Small intestine (tissue), 16 donors: ENCODE measurements at places on chromosomes 11 and 22.

DNA sequence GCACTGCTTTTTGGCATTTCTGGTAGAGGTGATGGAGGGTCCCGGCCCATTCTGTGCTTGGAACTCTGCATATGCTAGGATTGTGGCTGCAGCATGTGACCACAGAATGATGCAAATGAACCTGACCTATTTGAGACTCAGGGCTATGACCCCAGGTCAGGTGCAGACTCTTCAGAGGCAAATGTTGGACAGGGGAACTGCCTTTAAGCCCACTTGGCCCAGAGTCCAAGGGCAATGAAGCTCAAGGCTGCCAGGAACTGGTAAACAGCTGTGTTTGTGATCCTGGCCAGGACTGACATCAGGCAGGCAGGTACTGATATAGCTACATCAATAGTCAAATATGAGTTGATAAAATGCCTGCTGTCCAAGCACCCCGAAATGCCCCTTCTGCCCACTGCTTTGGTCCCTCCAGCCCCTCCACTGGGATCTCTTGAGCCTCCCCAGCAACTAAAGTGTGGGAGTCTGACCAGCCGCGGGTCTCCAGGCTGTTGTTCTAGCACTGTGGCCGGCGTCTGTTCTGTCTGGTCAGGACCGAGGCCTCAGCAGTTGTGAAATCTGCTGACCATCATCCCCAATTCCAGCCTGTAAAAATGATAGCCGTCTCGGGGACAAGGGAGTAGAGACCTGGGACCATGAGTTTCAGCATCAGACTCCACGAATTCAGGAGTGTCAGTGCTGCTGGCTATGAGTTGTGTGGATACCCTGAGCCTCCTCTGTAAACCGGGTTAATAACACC lies 82.4 kb upstream of the EIF3D start:
- no peaks in the 10 kb centered on the region for H3K4me1 ChIP-seq
- no peak for DNase-seq
- H3K4me3 ChIP-seq = no peak overlapping the region
- H3K36me3 ChIP-seq = no peaks in the 10 kb centered on the region
- H3K27ac ChIP-seq = no peak overlapping the region

- no peak overlapping the region for H3K4me3 ChIP-seq
- no peak for DNase-seq
- no peak overlapping the region for H3K27ac ChIP-seq
- peaks cover 12% of the 10 kb centered on the region for H3K4me1 ChIP-seq
- H3K36me3 ChIP-seq = no peaks in the 10 kb centered on the region
- H3K27me3 ChIP-seq = no peaks in the 10 kb centered on the region
These were observed 11.6 kb downstream of the PISD start for GRCh38 chr22:31650391-31650790.

GRCh38 chr11:57073128-57073527 lies 84.4 kb downstream of the OR5AK2 start:
- H3K27ac ChIP-seq = no peak overlapping the region
- H3K4me3 ChIP-seq = no peak overlapping the region
- H3K36me3 ChIP-seq = no peaks in the 10 kb centered on the region
- no peaks in the 10 kb centered on the region for H3K4me1 ChIP-seq

DNA sequence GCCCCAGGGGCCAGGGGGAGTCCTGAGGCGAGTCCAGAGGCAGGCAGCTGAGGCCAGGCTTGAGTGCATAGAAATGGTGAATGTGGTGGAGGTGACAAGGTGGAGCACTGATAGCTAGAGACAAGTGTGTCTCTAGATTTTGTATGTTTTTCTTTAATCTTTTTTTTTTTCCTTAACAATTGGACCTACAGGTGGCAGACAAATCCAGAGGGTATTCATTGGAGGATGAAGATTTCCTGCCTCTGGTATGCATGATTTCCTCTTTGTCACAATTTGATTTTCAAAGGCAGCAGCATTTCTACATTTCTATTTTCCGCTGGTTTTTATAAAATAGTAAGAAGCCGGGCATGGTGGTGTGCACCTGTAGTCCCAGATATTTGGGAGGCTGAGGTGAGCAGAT lies 47.7 kb upstream of the DKK3 start:
- no peak overlapping the region for H3K27ac ChIP-seq
- H3K36me3 ChIP-seq = no peaks in the 10 kb centered on the region
- H3K4me1 ChIP-seq = no peaks in the 10 kb centered on the region
- H3K27me3 ChIP-seq = no peaks in the 10 kb centered on the region
- no peak for DNase-seq

DNA sequence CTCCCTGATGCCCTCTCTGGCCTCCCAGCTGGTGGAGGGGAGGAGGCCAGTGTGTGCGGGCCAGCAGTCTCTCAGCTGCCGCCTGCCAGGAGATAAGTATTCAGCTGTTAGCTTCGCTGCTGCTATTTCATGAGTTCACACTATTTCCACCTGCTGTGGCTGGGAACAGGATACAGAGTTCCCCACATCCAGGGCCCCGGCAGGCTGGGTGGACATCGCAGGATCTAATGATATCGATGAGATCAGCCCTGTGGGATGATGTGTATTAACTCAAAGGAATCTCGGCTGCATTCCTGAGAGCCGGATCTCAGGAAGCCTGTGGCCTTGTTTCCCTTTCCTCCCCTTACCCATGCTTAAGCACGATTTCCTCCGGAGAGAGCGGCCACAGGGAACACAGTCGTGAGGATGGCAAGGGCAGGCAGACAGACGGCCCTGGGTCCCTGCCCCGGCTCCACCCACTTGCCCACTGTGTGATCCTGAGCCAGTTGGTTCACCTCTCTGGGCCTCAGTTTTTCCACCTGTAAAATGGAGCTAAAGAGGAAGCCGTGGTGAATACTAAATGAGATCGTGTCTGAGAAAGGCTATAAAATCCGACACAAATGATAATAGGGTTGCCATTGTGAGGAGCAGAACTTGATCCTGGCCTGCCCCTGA lies 6.5 kb upstream of the PVALB start:
- peaks cover 23% of the 10 kb centered on the region for H3K27me3 ChIP-seq
- no peak overlapping the region for H3K27ac ChIP-seq
- H3K4me3 ChIP-seq = no peak overlapping the region

GRCh38 chr11:62600367-62601121 lies 1.1 kb downstream of the MTA2 start:
- peaks cover 28% of the 10 kb centered on the region for H3K4me1 ChIP-seq
- no peaks in the 10 kb centered on the region for H3K27me3 ChIP-seq
- DNase-seq = no peak
- peaks cover 15% of the 10 kb centered on the region for H3K36me3 ChIP-seq
- H3K4me3 ChIP-seq = peak overlapping the region; percentile 93
- H3K27ac ChIP-seq = peak overlapping the region; percentile 85

DNA sequence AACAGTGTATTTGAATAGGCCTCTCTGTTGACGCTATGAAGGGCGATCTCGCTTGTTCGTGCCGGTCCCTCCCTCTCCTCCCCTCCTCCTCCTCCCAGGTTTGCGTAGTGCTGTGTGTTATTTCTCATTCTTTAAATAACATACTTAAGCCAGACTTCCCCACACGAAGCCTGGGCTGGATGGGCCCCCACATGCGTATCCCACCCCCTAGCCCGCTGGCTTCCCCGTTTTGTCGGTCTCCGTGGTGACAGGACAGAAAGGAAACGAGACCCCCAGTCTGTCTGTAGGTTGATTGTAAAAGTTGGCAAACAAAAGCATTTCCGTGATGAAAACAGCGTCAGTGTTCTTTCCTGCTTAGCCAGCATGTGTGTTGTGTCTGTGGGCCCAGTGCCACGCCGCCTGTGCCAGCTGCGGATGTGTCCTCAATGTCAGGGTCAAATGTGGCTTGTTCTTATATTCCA lies 27.3 kb downstream of the FAM118A start:
- H3K27ac ChIP-seq = no peak overlapping the region
- no peaks in the 10 kb centered on the region for H3K27me3 ChIP-seq
- H3K4me1 ChIP-seq = peaks cover 8% of the 10 kb centered on the region
- peaks cover 72% of the 10 kb centered on the region for H3K36me3 ChIP-seq
- DNase-seq = peak; percentile 36

- DNase-seq = no peak
- no peaks in the 10 kb centered on the region for H3K4me1 ChIP-seq
- H3K27ac ChIP-seq = no peak overlapping the region
- no peaks in the 10 kb centered on the region for H3K36me3 ChIP-seq
These were observed 69.8 kb downstream of the GRIK4 start for GRCh38 chr11:120581313-120581712.

- H3K36me3 ChIP-seq = peaks cover 12% of the 10 kb centered on the region
- no peak overlapping the region for H3K27ac ChIP-seq
- no peaks in the 10 kb centered on the region for H3K4me1 ChIP-seq
- no peak overlapping the region for H3K4me3 ChIP-seq
These were observed 15.3 kb downstream of the RTCB start for GRCh38 chr22:32396746-32397145.

DNA sequence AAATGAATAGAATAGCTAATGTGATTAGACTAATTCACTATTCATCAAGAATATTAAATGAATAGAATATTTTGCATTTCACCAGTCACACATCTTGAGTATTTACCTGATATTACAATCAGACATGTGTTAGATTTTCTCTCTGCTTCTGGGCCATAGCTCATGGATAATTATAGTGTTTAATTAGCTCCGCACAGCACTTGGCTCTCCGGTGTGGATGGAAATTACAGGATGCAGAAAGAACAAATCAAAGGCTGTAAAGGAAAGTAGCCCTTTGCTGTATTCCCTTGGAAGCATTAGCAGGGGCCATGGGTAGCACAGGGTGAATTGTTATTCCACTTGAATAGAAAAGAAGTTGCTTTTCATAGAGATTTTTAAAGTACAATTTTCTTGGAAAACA lies 320.3 kb upstream of the SORL1-AS1 start:
- H3K36me3 ChIP-seq = no peaks in the 10 kb centered on the region
- H3K4me1 ChIP-seq = no peaks in the 10 kb centered on the region
- no peaks in the 10 kb centered on the region for H3K27me3 ChIP-seq
- H3K4me3 ChIP-seq = no peak overlapping the region
